ENCODE measurements at places on chromosomes 12 and 14.

- DNase-seq: no peak
These were observed 8.3 kb upstream of the CALCOCO1 start for GRCh38 chr12:53735556-53735955.

- no peak for DNase-seq
These were observed 17.4 kb downstream of the MVK start for GRCh38 chr12:109591041-109591440.

GRCh38 chr14:65784574-65784973 lies 372.0 kb downstream of the FUT8 start:
- no peak for DNase-seq

- no peak for DNase-seq
These were observed 10.5 kb upstream of the SMCO2 start for GRCh38 chr12:27436029-27436428.

DNA sequence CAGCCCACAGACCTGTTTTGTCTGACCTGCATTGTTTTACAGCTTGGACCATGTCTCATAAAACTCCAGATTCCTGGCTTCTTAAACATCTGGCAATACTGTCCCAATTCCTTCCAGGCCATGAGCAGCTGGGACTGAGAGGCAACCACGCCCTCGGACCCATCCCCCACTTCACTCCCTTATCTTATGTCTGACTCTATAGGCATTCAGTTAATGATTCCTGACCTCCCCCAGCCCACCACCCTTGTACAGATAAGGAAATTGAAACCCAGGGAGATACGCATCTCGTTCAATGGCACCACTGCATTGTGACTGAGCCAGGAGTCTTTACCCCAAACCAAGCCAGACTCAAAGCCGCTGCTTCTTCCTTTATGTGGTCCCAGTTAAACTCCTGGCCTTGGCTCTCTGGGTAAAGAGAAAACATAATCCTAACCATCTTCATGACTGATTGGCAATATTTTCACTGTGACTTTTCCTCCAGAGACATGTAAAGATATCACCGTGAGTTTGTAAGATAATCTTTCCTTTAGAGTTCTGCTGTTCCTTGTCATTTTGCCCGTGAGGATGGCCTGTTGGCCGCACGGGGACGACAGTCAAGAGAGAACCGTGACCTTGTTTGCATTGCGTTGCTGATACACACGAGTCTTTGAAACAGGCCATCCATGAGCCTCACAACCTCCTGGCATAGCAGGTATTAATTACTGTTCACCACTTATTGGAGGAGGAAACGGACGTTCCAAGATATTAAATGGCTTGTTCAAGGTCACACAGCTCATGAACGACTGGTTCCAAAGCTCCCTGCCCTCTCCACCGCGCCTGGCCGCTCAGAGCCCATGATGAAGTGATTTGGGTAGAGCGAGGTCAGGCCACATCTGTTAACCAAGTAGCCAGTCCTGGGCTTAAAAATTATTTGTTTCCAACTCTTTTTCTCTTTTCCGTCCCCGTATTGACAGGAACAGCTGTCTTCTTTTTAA lies 39.4 kb downstream of the MAP1LC3B2 start:
- no peak for DNase-seq

GRCh38 chr14:34781242-34781641 lies 66.8 kb upstream of the CFL2 start:
- DNase-seq: peak; percentile 25

DNA sequence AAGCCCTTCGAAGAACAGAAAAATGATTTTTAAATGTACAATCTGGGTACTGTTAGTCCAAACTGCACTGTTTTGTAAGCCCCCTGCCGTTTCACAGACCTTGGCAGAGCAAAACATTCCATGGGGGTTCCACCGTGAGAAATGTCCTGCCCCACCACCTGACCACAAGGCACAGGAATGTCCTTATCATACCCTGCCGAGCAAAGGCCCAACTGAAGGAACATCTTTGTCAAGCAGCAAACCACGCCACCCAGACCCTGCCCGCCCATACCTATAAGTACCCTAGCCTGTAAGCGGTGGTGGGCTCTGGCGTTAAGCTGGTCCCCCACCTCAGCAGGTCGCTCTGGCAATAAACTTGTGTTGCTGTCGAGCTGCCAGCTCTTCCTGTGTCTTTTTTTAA lies 181.6 kb upstream of the PZP start:
- DNase-seq: no peak

GRCh38 chr14:100313464-100314230 lies 7.4 kb upstream of the SLC25A29 start:
- DNase-seq: no peak

- peak; percentile 55 for DNase-seq
These were observed 15.1 kb downstream of the CPNE8 start for GRCh38 chr12:38890102-38890855.

- DNase-seq: no peak
These were observed 206.6 kb upstream of the DIO3 start for GRCh38 chr14:101354726-101355125.

GRCh38 chr12:124698998-124699305 lies 131.5 kb upstream of the NCOR2 start:
- DNase-seq: no peak

DNA sequence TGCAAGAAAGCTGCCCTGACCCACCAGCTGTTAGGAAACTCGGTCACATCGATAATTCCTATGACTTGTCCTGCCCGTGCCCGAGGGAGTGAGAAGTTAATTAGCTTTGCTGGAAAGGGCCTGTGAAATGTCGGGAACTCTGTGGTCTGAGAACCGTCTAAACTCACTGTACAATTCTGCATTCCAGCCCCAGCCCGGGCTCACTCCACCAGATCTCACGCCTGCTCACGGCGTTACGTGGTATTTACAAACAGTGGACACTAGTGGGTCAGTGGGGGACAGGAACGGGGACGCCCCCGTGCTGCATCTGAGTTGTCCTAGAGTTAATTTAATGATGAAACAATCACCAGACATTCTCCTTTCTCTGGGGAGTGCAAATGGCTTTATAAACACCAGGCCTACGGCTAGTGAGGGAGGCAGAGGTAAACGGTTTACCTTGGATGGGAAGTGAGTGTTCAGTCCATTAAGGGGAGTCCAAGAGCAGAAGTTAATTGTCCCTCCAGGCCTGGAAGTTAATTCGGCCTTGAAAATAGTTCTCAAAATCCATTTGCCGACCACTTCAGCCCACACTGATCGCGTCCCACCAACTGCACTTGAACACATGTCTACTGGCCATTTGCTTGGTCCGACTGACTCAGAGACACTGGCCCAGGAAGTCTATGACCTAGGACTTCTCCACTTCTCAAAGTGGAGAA lies 93.5 kb upstream of the MED13L start:
- DNase-seq: no peak

DNA sequence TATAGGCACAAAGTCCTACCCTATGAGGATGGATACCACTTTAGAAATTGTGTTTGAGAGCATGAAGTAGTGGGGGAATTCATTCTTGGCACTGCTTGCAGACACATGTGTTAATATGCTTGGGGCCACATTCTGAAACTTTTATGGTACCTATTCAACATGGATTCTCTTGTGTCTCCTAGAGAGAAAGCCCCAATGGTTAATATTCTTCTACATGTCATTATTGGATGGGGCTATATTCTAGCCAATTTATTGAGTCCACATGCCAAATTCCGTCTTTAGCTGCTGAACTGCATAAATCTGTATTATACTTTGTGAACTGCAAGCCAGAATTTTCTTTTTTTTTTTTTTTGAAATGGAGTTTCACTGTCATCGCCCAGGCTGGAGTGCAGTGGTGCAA lies 140.0 kb downstream of the KICS2 start:
- no peak for DNase-seq

- no peak for DNase-seq
These were observed 103.7 kb upstream of the MDM1 start for GRCh38 chr12:68435816-68436215.

DNA sequence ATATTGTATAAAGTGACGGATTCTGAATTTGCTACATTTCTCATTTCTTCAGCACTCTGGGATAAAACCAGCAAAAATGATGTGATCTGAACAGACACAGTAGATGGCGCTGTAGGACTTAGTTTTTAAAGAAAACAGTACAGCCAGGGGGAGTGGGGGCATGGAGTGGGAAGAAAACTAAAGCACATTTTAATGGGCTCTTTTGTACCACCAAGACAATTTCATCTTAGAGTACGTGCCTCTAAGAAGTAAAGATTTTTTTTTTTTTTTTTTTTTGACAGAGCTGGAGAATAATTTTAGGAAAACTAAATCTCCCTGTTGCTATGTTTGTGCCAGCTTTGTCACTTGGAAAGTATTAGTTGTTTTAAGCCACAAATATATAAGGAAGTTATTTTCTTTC lies 124.4 kb downstream of the RAD51B start:
- peak; percentile 51 for DNase-seq

DNA sequence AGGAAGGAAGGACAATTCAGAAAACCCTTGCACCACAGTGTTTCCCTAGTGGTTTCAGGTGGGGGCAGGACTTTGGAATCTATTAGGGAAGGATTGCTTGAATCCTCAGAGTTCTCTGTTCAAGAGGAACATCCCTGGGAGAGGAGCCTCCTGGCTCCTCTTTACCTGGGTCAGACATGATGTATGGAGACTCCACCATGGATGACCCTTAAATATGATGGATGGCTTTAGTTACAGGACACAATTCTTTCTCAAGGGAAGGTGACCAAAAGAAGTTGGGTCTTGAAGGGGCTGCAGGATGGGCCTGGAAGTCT lies 396.6 kb downstream of the NRXN3 start:
- DNase-seq: no peak

- peak; percentile 58 for DNase-seq
These were observed 167.5 kb upstream of the PRICKLE1 start for GRCh38 chr12:42756841-42757623.

GRCh38 chr12:29278673-29279420 lies 102.1 kb downstream of the ERGIC2 start:
- DNase-seq: peak; percentile 75

GRCh38 chr12:69684466-69684865 lies 14.6 kb downstream of the BEST3 start:
- no peak for DNase-seq

DNA sequence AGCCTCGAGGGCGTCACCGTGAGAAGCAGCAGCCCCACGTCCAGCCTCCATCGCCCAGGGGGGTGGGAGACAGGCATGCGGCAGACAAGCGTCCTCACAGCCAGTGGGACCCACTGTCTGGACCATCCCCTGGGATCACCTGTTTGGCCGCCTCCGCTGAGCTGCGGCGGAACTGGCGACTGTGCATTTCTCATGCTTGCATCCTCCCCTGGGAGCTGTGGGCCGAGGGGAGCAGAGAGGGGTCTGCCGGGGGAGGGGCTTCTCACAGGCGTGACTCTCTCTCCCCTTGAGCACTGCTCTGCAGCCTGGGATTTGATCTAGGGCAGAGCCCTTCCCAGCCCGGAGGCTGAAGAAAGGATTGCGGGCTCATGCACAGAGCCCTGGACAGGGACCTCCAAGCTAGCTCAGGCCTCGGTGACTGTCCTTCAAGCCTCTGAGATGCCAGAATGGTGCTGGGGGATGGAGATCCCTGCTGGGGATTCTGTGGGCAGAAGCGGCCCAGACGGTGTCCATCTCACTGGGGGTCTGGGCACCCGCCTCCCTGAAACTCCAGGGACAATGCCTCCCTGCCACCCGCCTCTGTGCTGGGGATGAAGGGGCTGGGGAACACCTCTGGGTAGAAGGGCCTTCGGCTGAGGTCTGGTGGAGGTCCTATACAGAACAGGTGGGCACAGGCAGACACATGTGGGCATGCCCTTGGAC lies 61.1 kb downstream of the PRIMA1 start:
- DNase-seq: no peak

- no peak for DNase-seq
These were observed 30.5 kb downstream of the SLC24A4 start for GRCh38 chr14:92353447-92353846.

DNA sequence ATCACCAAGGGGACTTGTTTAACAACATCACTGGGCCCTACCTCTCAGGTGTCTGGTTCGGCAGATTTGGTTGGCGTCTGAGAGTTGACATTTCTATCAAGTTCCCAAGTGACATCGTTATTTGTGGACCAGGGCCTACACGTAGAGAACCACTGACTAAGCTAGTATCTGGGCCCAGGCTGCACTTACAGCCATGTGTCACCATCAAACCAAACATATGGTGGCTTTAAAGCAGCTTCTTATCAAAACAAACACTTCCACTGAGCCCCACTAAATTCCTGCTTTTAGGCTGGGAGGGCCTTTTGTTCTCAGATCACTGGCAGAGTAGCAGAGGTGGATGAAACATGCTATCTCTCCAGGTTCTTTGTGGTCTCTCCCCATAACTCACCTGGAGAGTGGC lies 220.5 kb downstream of the PELI2 start:
- no peak for DNase-seq

DNA sequence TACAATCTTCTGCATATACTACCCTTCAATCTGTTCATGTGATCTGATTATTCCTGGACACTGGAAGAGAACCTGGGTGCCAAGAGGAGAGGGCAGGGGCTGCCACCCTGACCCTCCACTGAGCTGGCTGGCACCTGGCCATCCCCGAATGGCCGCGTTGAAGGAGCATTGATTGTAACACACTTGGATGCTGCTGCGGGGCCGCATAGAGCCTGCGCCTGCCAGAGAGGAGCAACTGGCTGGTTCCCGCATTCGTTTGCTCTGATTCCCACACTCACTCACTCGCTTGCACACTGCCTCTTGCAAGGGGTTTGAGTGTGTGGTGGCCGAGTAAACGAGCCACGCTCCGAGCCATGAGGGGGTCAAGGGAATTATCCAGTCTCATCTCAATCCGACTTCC lies 32.4 kb downstream of the PSEN1 start:
- DNase-seq: no peak

- DNase-seq: no peak
These were observed 62.2 kb downstream of the TSPAN11 start for GRCh38 chr12:30988646-30989286.

DNA sequence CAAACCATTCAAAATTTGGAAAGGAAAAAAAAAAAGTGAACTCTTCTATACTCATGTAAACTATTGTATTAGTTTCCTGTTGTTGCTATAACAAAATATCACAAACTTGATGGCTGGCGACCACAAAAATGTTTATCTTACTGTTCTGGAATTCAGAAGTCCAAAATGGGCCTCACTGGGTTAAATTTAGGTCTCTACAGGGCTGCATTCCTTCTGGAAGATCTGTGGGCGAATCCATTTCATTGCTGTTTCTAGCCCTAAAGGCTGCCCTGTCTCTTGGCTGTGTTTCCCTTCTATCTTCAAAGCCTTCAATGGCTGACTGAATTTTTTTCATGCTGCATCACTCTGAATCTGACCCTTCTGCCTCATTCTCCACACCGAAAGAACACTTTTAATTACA lies 105.1 kb upstream of the NAV3 start:
- peak; percentile 27 for DNase-seq
